ENCODE measurements at places on chromosomes 3 and 15.

GRCh38 chr15:99105514-99106341 lies 848 bp downstream of the SYNM start:
- DNase-seq, result peak; percentile 76

DNA sequence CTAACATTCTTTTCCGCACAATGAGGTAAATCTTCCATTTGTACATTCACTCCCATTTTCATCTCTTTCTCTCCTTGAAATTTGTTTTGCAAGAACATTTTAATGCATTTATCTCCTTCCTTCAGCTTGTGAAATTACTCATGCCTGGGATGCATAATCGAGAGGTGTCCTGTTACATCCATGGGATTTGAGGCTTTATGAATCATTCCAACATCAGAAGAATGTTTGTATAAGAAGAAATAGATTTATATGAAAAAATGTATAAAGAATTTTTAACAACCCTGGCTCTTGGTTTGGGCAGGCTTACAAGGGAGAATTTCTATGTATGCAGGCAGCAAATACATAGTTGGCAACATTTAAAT lies 93.2 kb upstream of the MBNL1 start:
- DNase-seq, result no peak

DNA sequence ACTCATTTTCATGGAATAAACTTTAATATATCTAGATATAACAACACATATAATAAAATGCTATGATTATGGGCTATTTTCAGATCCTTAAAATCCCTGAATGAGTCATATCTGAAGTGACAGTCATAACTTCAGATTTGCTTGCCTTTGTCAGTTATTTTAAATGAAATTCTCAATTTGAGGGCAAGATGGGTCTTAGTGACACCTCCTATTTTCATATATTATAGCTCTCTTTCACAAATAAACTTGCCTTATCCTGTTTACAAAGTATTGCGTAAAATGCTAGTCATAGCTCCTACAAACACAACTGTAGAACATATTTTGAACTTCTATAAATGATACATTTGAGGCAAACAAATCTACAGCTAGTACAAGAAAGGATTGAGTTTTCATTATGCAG lies 6.2 kb upstream of the THRB start:
- DNase-seq, result no peak

GRCh38 chr15:81531109-81531592 lies 157.1 kb upstream of the TMC3 start:
- peak; percentile 77 for DNase-seq

- DNase-seq, result no peak
These were observed 22.5 kb downstream of the DMXL2 start for GRCh38 chr15:51600114-51600513.

GRCh38 chr3:108471426-108471825 lies 39.0 kb downstream of the MYH15 start:
- no peak for DNase-seq

DNA sequence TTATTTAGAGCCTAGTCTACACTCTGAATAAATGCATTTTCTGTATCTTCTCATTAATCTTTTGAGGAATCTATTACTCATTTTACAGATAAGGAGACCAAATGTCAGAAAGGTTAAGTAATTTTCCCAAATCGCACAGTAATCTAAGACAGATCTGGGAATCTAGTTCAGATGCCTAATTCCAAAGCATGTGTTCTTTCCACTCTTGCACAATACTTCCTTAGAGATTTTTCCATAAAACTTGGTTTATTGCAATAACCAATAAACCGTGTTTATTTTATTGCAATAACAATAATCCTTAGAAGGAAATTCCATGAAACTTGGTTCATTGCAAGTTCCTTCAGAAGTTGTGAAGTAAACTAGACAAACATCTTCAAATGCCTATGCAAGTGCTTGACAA lies 17.4 kb upstream of the COL8A1 start:
- DNase-seq, result no peak

DNA sequence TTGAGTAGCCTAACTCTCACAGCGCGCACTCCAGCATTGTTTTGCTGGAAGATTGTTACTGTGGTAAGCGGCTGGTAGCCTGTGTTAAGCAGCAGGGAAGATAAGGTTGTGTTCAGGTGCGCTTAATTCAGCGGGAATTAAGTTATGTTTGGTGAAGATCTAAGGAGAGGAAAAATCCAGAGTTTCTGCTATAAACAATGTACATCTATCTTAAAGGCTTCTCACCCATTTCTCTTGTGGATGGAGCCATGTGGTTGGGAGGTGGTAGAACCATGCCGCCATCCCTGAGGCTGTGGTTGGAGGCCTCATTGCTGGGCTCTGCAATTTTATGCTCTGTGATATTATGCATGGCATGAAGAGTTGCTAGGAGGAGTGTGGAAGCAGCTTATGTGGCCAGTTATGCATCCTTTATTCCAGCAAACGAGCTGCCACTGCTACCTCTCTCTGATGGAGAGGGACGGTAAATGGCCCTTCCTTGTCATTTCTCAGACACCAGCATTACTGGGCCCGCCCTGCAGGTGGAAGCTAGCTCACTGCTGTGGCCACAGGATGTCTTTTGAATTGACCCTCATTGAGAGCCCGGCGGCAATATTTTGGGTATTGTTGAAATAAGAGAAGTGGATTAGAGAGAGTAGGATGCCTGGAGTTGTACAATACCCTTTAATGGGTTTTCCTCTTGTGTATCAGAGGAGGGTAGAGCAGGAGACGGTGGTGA lies 1.3 kb downstream of the MINAR1 start:
- DNase-seq, result no peak

DNA sequence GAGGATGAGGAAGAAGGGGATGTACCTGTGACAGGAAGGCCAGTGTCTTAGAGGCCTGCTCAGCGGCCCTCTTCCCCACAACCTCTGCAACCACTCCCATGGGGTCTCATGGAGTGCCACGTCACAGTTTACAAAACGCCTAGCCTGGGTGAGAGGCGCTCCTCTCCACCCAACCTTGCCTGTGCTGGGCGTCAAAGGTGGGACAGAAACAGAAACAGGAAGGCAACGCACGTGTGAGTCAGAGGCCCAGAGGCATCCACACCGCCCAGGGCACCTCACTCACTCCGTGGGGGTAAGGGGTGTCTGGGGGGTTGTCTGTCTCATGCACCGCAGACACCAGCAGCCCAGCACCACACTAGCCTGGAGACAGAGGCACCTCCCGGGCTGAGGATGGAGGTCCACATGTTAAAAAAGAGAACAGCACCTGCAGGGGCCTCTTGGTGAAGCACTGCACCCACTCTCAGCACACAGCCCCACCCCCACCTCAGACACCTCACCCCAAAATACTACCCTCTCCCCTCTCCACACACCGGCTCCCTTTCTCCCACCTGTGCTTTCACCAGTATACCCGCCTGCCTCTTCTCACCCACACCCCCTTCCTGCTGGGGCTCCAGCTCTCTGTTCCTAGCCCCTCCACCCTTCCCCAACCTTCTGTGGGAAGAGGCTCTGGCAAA lies 4.7 kb upstream of the CALML4 start:
- no peak for DNase-seq

DNA sequence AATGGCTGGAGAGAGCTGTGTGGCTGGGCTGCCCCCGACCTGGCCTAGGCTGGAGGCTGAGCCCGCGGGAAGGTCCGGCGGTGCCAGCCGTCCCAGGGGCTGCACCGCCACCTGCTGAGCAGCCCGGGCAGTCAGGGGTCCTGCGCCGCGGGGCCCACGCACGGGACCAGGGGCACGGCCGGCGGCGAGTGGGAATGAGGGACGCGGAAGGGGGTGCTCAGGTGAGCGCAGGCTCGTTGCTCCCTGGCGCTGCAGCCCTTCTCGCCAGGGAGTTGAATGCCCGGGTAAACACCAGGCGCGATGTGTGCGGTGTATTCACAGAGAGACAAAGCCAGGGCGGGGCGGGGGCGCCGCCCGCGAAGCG lies 666 bp upstream of the SEMA3F start:
- DNase-seq, result no peak

- DNase-seq, result no peak
These were observed 321.5 kb downstream of the SATB1 start for GRCh38 chr3:18103591-18103990.

DNA sequence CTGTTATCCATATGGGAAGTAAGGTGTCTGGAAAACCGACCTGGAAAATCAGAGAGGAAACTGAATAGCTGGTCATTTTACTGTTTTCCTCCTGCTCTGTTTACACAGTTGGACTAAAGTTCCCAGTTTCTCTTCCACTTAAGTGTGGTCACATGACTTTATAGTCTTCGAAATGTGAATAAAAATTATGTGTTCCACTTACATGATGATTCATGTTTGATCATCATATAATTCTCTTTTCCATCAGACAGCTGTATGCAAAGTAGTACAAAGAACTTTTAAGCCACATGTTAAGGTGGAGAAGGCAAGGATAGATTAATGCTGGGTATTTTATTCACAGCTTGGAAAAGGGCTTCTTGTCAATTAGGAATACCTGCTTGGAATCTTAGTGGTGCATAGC lies 525.5 kb upstream of the BCHE start:
- no peak for DNase-seq

DNA sequence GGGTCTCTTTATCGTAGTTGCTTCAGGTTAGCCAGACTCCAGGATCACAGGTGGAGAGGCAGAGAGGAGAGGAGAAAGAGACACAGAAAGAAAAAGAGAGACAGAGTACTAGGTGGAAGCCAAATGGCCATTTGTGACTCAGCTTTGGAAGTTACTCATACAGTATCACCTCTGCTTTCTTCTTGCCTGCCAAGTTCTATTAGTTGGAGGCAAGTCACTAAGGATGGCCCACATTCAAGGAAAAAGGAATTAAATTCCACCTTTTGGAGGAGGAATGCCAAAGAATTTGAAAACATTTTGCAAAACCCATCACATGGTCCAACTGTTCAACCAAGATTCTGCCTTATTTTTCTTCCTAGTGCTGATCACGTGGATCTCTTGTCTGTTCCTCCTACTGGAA lies 291.1 kb downstream of the CHL1 start:
- no peak for DNase-seq

GRCh38 chr3:176147251-176147650 lies 1050.0 kb downstream of the TBL1XR1 start:
- no peak for DNase-seq

DNA sequence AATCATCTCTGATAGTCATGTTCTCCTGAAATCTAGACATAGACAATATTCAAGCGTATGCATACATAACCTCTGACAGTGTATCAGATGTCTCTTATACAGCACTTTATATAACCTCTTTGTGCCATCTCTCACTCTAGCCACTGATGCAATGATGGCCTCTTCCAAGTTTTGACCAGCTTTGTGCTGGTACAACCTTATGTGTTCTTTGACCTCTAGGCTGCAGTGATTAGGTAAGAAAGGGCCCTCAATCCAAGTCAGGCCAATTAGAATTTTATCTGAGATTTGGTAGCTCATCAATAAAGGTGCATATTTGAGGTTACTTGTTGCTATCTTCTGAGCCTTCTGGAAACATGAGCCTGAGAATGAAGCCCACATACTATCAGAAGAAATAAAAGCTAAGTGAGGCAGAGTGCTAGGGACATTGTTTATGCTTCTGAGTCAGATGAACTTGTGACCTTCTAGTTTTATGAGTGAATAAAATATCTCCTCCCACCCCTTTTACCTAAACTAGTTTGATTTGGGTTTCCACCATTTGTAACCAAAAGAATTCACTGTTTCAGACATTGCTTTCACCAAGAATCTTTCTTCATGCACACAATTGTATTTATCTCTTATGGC lies 283.2 kb upstream of the SUCLG2 start:
- no peak for DNase-seq

DNA sequence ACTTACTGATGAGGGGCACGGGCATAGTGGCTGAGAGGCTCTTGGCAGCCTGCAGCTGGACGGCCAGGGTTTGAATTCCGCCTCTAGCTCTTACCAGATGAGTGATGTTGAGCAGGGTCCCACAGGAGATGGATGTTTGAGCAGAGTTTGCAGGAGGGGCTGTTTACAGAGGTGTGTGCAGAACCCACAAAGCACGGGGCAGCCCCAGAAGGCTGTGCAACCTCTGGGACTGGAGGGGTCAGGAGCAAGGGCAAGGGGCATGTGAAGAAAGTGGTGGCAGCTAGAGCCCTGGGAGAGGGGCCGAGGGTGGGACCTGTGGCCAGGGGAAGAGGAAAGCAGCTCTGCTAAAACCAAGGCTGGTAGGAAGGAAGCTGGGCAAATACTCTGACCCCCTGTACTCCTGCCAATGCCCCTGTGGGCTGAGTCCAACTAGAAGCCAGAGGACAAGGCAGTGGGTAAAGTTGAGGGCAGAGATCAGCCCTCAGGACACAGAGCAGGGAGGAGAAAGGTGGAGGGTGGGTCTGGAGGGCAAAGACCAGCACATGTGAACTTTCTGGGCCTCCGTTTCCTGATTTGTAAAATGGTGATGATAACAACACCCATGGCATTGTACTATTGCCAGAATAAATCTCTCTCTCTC lies 53.9 kb upstream of the ITGA11 start:
- DNase-seq, result no peak

DNA sequence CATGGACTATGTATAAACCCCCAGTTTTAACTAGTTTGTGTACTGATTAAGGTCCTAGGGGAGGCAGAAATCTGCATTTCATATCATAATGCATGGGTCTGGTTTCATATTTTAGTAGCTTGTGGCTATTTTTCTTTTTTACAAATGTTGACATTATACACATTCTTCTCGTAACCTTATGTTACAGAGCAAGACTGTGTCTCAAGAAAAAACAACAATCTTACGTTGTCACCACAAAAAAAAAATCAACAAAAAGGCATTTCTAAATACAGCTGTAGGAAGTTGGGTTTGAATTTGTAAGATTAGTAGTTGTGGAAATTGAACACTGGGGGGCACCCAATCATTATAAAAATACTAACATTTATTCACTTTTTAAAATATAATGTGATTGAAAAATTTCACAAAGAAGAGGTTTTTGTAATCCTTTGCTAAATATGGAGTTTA lies 17.9 kb downstream of the SERP1 start:
- peak; percentile 66 for DNase-seq

All from kidney (tissue), 22 donors.